ENCODE measurements at places on chromosomes 2 and 18.

GRCh38 chr2:142484111-142484510 is 353.3 kb upstream of the LRP1B start:
- no peak for DNase-seq

GRCh38 chr2:58122040-58122439 is 75.4 kb downstream of the VRK2 start:
- DNase-seq, result no peak

GRCh38 chr18:67568166-67568565 is 51.6 kb upstream of the DSEL start:
- DNase-seq, result no peak

DNA sequence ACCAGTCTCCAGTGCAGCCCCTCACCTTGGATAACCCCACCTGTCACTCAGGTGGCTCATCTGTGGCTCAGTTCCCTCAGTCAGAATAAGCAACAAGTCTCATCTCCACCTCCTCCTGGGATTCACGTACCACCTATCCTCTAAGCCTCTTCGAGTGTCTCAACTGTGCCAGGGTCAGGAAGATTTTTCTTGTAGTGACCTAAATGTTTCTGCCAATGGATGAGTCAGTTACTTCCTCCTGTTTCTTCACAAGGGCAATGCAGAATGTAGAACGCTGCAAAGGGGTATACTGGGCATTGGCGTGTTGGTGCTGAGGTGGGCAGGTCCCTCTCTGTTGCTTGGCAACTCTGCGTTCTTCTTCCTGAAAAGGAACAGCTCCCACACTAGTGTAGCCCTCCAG is 213.3 kb upstream of the CXCR4 start:
- no peak for DNase-seq

DNA sequence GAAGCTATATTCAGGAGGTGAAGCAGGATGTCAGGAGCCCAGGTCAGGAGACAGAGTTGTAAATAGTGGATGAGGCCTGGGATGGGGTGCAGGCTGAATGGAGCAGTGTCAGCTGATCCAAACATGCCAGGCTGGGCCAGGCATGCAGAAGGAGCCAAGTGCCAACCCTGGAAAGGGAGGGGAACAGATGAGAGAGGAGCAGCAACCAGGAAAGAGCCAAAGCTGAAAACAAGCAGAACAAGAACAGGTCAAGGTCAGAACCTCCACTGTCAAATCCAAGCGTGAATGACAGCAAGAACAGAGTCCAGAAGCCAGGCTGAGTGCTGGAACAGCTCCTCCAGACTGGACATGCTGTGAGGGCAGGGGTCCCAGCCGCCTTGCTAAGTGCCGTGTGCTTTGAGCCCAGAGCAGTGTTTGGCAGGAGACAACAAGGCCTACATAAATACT is 49.2 kb upstream of the PPP1CB start:
- no peak for DNase-seq

GRCh38 chr2:175574069-175574468 is 392.6 kb upstream of the ATP5MC3 start:
- no peak for DNase-seq

GRCh38 chr2:71323386-71323785 is 8.2 kb upstream of the ZNF638 start:
- no peak for DNase-seq

DNA sequence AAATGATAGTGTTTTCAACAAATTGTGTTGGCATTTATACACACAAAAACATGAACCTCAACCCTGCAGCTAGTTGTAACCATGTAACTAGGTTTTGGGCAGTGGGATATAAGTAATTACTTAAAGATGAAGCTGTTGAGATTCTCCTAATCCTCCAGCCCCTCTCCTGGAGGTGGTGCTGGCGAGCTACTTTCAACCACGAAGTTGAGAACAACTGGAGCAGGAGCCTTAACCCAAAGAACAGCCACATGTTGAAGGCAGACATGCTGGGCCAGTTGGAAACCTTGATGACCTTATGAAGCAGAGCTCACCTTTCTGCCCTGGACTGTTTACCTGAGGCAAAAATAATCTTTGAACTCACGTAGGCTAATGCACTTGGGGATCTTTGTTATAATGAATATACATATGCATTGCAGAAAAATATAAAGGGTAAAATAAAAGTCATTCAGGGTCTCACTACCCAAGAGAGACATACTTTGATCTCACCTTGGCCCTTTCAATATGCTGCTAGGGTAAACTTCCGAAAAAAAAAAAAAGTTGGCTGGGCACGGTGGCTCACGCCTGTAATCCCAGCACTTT is 89.6 kb upstream of the NPAS2 start:
- DNase-seq, result no peak

- no peak for DNase-seq
These were observed 77.2 kb upstream of the TXNDC2 start for GRCh38 chr18:9808295-9809241.

- DNase-seq, result no peak
These were observed 27.0 kb downstream of the ENOSF1 start for GRCh38 chr18:685438-685837.

DNA sequence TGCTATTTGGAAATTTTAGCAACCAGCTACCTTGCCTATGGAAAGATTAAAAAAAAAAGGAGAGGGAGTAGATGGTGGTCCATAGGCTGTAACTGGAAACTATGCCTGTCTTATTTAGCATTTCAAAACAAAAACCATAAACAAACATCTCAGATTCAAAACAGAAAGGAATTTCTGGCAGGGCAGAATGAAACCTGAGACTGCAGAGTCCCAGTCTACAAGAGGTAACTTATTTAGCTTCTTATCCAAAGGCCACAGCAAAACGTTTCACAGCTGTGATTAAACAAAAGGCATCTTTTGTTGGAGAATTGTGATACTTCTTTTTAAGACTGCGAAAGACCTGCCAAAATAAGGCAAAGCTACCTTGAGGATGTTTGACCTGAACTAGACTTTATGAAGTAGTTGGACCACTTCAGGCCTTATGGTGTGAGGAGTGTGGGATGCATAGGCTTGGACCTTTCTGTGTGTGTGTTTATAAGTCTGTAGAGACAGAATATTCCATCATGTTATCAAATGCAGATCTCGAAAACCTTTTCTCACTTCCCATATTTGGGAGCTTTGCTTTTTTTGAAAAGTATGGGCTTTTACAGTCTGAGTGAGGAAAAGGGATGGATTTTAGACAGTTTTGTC is 11.0 kb downstream of the CRIM1 start:
- no peak for DNase-seq

- no peak for DNase-seq
These were observed 107.4 kb downstream of the NOL4 start for GRCh38 chr18:34117319-34117718.

DNA sequence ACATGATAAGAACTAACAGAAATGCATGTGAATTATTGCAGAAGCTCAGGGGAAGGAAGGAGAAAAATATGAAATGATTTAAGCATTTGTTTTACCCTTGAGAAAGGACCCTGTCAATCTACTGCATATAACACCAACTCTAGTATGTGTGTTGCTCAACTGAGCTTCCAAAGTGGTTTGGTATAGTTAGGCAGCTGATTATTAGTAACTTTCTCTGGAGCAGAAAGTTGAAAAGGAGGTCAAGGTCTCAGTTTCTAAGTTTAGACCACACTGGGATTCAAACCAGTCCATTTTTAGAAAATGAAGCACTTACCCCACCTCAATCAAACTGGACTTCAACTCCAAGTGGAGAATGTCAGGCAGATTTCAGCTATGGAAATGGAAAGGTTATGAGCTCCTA is 123.3 kb upstream of the CDC42EP3 start:
- DNase-seq, result no peak

DNA sequence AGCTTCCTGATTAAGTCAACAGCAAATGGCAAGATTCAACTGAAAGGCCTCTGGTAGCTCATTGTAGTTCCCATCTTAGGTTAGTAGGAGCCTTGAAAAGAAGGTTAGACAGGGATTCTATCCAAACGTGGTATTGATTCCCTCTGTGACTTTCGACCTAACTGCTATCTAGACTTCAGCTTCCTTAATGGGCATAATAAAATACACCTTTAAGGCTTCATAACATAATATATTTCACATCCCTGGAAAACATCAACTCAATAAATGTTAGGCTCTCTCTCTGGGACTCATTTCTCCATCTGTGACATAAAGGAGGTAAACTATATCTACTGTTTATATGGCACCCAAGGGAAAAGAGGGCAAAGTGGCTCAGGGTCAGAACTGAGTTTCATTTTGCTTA is 60.9 kb downstream of the STK39 start:
- DNase-seq, result no peak

- no peak for DNase-seq
These were observed 1.2 kb downstream of the ATG9A start for GRCh38 chr2:219228041-219228910.

DNA sequence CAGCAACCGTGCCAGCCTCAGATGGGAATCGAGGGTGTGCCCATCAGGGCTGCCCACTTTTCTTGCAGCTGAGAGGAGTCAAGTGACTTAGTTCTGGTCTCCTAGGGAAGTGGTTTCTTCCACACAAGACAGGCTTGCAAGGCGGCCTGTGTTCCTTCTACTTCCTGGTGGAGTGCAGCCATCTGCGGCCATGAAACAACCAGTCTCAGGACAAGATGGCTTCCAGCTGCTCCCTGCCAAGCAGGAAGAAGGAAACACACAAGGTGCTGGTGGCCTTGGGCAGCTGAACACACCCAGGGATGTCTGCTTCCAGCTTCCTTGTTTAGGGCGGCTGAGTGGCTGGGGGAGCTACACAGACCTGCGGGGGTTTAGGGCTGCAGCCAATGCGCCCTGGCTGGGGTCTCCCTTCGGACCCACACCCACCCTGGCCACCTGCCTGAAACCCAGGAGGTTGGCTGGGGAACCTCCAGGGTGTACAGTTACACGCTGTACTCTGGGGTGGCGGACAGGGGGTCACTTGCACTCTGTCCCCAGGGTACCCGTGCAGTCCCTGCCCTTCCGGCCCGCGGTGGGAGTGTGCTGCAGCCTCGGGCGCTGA is 34.7 kb downstream of the PTPN18 start:
- DNase-seq, result no peak

GRCh38 chr2:239386001-239386670 is 14.7 kb downstream of the HDAC4 start:
- DNase-seq, result no peak

GRCh38 chr18:35836932-35837331 is 135.5 kb upstream of the RMP24 start:
- no peak for DNase-seq

- no peak for DNase-seq
These were observed 145.1 kb downstream of the KCNE4 start for GRCh38 chr2:223197046-223197445.

DNA sequence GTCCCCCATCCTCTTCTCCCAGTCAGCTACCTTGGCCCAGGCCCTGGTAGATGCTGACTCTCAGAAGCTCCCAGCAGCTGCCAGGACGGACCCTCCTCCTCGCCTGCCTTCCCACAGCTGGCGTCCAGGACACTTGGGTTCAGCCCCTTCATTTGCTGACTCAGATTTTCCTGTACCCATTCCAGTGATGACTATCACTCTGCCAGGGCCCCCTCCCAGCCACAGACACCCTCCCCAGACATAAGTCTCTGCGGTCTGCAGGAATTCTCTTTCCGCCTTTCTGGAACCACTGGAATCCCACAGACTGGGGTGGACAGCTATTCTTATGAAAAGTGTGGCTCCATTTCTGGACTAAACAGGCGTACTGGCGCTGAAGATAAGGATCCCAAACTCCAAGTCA is 260.3 kb upstream of the EPAS1 start:
- DNase-seq, result no peak

- DNase-seq, result no peak
These were observed 144.0 kb downstream of the TMEM163 start for GRCh38 chr2:134574611-134575330.

- DNase-seq, result no peak
These were observed 503.6 kb downstream of the SPAG16 start for GRCh38 chr2:213787869-213788268.

GRCh38 chr2:64976276-64976675 is 12.9 kb upstream of the SLC1A4 start:
- DNase-seq, result no peak

DNA sequence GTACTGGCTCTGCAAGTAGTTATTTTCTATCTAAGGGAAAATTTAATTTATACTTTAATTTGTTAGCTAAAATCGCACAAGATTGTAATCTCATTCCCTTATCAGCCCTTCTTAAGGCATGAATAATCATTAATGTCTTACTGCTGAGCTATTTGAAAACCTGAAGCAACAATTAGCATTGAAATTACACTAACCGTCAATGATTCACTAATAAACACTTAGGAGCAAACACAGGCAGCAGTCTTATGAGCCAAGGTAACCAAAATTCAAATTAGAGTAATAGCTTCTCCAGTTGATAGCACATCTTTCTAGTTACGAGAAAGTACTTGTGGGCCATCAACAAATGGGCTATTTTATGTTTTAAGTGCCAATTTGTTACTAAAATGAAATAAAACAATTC is 1289.7 kb downstream of the LRP1B start:
- DNase-seq, result no peak

DNA sequence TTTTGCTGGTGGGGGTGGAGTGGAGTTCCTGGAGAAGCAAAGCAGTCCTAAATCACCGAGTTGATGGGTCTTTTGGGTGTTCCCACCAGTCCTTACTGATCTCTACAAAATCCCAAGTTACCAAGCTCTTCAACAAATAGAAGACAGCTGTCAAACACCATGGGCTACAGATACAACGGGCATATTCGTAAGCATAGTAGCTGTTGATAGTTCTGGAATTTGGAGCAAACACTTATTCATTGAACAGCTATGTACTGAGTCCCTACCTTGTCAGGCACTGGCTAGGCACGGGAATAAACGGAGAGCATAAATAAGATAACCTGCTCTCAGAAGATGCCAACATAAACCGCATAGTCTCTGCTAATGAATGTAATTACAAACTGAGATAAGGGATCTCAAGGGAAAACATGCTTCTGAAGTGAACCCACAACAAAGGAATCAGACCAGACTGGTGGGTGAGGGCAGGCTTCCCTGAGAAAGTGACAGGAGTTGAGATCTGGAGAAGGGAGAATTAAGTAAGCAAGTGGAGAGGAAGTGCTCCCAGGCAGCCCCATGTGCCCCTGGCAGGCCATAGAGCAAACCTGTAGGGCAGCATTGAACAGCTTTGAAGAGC is 947 bp upstream of the ANKRD44 start:
- no peak for DNase-seq

- no peak for DNase-seq
These were observed 5.9 kb upstream of the MOCOS start for GRCh38 chr18:36181441-36181840.

DNA sequence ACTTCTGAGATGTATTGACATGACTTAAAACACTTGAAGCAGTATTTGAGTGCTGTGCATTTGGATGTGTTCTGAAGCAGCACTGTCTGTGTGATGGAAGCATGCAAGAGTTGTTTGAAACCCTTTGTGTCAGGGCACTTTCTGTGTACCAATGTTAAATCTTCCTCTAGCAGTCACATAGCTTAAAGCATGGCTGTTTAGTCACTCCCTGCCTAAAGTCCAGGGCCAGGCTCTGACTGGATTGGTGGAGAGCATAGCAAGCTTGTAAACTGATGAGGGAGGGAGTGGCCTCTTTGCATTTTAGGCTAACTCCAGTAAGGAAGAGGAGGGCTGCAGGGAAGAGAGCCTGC is 73.5 kb downstream of the MYO1B start:
- DNase-seq, result no peak
